Left kidney (tissue), 8 donors: ENCODE measurements at places on chromosomes 13 and 19. TPM values are rescaled to one million over a fixed set of nuclear protein-coding genes. Genes with fewer than 3 reads are reported as not detected.
A peak's percentile ranks its signal among the peaks of the same experiment; 100 is the strongest.

The FUT1 gene
- 3.8 TPM for polyA plus RNA-seq

- DNase-seq = peak; percentile 76
These were observed 17.7 kb downstream of the RFX2 start for GRCh38 chr19:6092329-6093286.

DNA sequence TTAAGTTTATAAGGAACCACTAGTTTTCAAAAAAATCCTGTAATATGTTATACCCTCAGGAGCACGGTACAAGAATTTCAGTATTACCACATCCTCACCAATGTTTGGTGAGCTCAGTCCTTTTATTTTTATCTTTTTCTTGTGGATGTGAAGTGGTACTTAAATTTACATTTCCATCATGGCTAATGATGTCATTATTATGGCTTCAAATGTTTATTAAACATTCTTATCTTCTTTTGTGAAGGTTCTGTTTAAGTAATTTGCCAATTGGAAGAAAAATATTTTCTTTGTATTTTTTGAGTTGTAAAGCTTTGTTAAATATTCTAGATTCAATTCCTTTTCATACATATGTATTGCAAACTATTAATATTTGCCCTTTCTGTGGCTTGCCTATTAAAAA, 291.0 kb downstream of the ENOX1 start:
- DNase-seq = no peak

GRCh38 chr13:109810761-109811510, 24.6 kb upstream of the IRS2 start:
- no peak for DNase-seq

DNA sequence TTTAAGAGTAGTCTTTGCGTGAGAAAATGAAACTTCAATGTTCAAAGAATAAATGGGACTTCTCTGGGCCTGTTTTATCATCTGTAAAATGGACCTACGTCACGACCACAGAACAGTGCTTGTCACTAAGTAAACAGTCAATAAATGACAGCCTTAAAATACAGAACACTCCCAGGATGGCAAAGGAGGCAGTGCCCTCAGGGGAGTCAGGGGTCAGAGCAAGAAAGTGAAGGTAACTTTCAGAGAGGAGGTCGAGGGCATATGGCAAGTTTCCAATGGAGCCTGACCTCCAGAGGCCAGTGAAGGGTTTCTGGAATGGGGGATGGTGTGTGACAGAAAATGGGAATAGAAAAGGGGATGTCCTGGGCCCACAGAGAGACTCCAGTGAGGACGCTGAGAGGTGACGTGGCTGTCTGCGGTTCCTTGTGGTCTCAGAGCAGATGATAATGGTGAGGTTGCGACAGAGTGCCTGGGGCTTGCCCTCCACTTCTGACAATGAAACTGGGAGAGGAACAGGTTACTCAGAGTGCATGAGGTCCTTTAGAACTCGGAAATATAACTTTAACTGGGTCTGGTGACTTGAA, 91.8 kb downstream of the UBL3 start:
- DNase-seq = no peak

DNA sequence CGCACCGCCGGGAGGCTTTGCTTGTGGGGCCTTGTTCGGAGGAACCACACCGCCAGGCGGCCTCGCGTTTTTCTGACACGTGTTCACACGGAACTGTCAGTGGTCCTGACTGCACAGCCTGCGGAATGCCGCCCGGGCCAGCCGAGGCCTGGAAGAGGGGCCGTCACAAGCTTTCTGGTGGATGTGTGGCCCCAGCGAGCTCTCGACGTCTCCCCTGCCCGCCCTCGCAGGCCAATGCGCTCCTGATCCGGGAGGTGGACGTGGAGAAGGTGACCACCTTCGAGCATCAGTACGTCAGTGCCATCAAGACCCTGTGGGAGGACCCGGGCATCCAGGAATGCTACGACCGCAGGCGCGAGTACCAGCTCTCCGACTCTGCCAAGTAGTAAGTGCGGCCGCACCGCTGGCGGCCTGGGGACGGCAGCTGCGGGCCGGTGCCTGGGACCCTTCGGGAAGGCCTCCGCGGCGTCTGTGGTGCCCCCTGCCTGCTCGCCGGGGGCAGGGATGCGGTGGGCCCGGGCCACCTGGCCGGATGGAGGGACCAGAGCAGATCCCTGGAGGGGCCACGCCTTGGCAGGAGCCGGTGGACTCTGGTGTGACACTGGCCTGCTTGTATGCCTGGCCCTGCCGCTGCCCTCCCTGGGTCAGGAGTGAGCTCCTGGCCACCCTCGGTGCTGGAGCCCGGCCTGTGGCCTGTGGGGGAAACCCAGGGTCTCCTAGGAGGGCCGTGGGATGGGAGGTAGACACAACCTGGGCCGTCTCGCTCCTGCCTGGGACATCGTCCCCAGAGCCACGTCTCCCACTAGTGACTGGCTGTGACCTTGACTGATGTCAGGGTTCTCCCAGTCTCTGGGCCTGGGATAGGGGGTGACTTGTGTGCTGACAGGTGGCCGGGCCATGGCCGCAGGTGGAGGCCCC, 19.2 kb downstream of the GNA11 start:
- DNase-seq = no peak

DNA sequence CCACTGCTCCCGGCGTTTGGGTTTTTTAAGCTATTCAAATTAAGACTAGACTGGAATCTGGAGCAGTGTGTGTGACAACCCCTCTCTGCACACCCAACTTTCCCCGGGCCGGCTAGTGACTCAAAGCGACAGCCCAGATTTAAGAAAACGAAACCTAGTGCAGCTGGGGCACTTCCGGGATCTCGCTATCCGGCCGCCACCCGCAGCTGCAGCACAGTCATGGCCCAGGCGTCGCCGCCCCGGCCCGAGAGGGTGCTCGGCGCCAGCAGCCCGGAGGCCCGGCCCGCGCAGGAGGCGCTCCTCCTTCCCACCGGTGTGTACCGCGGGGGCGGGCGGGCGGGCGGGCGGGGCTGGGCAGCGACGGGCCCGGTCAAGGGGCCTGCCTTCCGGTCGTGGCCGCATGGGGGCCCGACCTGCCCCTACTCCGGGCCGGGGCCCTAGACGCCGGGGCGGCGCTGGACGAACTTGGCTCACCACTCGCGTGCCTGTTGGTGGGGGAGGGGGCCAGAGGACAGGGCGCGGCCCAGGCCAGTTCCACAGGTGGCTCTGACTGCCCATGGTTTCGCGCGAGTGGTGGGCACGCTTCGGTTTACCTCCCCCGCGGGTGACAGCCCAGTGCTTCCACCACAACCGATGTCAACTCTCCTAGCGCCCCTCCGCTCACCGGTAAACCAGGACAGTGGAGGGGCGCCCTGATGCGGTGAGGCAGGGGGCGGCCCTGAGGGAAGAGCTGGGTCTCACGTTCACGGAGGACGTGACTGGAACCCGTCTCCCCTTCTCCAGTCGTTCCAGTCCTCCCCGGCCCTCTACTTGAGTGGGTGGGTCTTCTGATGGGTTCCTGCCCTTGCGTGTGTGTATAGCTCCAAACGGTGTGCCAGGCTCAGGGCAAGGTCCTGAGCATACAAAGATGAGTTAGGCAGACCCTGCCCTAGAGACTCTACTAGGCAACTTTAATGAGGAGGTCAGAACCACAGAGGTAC, at the start of gene PHF11:
PHF11 (plus strand) TSS at position 171 of the 980 bp plus-strand sequence; CDS start at position 220, 49 bp downstream.
- DNase-seq = peak; percentile 52
